ENCODE measurements at places on chromosomes 5 and 9.

- no peak for DNase-seq
These were observed 133.3 kb downstream of the GCNT1 start for GRCh38 chr9:76592091-76592973.

GRCh38 chr5:154015071-154015693 is 23.5 kb downstream of the FAM114A2 start:
- DNase-seq = no peak

GRCh38 chr5:126794157-126794828 is 17.4 kb downstream of the LMNB1 start:
- DNase-seq = no peak

DNA sequence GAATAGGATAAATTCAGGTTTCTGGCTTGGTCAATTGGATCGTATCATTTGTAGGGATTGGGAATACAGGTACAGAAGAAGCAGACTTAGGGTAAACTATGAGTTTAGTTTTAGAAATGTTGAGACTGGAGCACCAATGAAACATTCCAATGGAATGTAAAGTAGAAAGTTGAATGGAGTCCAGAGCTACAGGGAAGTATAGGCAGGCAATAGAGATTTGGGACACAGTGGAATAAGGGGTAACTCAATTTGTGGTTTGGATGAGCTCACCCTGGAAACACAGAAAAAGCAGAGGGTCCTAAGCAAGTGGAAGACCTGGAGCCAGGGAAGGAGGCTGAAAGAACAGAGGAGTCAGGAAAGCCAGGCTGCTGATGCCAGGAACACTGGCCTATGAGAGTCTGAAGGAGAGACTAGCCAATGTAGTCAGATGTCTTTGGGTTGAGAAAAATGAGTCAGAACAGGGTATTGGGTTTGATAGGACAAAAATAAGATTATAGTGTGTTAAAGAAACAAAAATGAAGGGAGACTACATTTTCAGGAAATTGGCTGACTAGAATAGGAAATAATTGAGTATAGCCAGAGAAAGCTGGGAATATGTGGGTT is 72.8 kb downstream of the STARD4 start:
- no peak for DNase-seq

- DNase-seq = no peak
These were observed 91.3 kb downstream of the DOCK2 start for GRCh38 chr5:169728418-169728817.

DNA sequence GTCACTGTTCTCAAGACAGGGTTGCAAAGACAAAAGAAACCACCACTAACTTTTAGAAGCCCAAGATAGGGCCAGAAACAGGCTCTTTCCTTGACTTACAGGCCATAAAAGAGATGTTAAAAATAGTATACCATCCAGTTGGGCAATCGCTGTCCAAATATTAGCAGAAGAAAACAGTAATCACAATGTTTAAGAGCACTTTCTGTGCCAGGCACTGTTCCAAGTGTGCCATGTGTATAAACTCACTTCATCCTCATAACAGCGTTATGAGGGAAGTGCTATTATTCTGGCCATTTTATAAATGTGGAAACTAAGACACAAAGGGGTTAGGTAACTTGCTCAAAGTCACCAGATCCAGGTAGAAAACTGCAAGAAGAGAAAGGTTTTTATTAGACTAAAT is 111.7 kb downstream of the KCNN2 start:
- no peak for DNase-seq

- no peak for DNase-seq
These were observed 521.3 kb downstream of the EFNA5 start for GRCh38 chr5:107149243-107150005.

DNA sequence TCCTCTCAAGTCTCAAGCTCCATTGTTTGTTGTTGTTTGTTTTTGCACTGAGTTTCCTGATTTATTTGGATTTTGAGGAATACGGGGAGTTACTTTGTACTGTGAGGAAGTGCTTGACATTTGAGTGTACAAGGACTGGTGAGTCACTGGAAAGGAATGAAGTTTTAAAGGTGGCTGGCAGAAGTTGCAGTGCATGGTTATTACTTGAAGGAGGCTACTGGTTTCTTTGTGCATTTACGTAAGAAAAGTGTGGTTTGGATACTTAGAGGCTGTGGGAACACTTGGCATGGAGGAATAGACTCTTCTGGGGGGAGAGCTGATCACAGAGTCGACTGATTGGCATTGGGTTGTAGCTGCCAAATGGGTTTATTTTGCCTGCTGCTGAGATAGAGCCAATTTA is 919.0 kb downstream of the TAF11L14 start:
- DNase-seq = no peak

DNA sequence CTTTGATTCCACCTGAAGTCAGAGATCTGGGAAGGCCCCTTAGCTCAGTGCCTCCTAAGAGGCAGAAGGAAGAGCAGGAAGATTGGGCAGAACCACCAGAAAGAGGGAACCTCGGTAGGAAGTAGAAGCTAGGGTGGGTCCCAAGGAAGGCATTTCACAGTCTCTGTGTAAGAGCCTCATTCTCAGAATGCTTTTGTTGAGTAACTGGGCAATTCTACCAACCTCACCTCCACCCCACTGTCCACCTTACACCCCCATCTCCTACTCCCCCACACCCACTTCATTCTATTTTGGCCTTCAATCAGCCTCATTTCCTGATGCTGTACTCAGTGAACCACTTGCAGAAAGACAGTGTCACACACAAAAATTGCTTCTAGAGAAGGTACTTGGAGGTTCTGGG is 3.5 kb downstream of the HBEGF start:
- DNase-seq = no peak

DNA sequence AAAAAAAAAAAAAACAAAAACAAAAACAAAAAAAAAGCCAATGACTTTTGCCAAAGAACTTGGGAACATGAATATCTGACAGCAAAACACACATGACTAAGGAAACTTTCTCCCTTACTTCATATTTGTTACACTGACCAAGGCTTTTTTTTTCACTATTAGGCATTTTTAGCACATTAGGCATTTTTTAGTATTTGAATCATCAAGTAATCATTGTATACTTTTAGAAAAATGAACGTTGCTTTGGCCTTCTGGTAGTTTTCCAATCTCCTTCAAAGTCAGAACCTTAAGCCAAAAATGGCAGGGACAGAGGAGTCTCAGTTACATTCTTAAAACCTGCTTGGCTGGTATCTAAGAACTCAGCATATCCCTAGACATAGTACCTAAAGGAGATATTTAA is 19.3 kb downstream of the NREP start:
- no peak for DNase-seq

DNA sequence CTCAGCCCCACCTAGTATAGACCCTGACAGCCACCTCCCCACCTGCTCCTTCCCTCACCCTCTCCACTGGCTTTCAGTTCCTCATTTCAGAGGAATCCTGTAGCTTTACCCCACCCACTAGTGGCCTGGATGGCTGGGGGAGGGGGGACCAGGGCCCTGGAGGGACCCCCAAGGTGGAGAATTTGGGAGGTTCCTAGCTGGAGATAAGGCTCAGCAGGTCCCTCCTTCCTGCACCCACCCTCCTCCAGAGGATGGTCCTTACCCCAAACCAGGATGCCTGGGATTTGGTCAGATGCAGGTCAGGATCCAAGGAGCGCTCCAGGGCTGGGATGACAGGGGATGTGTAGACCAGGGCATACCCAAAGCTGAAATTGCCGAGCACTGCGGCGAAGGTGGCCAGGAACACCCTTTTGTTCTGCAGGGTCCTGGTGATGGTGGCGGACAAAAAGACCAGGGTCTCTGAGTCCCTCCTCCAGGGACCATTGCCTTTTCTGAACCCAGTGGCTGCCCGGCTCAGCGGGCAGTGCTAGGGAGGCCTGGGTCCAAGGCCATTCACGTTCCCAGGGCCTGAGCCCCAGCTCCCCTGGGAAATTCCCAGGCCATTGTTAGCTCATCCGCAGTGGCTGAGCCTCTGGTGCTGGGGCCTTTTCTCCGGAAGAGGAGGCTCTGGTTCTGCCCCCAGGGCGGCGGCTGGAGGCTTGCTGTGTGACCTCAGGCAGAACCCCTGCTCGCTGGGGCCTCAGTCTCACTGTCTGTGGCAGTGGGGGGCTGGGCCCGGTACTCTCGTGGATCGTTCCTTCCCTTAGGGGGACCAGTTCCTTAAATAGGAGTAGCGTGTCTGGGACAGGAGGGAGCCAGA is 678 bp downstream of the SLC2A6 start:
- peak; percentile 46 for DNase-seq

- DNase-seq = no peak
These were observed 282.9 kb downstream of the SLF1 start for GRCh38 chr5:94901191-94901979.

DNA sequence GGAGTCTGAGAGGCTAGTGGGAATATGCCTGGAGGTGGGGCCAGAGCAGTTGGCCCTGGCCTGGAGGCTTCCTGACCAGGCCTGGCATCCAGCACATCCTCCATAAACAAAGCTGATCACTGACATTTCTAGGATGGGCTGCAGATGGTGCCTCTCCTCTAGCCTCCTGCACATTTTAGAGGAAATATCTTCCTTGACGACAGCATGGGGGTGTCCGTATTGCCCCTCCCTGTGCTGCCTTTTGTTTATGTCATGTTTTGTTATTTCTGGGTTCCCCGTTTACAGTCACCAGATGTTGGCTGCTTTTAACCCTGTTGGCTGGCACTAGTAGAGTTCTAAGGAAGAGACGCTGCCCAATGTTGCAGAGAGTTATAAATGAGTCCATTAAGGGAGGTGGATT is 148.5 kb downstream of the PHF2 start:
- DNase-seq = no peak

- DNase-seq = no peak
These were observed 16.1 kb upstream of the TTLL11 start for GRCh38 chr9:122109035-122109813.

- peak; percentile 75 for DNase-seq
These were observed 592.7 kb upstream of the BRINP1 start for GRCh38 chr9:119961774-119962424.

GRCh38 chr5:72248410-72248981 is 71.5 kb downstream of the MRPS27 start:
- no peak for DNase-seq

DNA sequence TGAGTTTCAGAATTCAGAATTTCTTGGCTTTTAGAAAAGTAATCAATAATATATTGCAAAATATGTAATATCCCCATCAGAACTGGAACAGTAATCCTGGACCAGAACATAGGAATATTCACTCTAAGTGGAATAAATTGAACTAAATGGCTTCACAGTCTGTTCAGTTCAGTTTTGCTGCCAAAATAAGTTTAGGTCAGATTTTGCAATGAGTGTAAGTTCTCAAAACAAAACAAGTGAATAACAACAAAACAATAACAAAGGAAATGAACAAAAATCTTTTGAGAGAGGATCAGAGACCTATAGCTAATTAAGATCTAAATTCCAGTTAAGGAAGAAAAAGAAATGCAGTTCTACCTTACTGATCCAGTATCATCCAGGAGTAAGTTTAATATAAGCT is 9.3 kb downstream of the PTGER4 start:
- no peak for DNase-seq

DNA sequence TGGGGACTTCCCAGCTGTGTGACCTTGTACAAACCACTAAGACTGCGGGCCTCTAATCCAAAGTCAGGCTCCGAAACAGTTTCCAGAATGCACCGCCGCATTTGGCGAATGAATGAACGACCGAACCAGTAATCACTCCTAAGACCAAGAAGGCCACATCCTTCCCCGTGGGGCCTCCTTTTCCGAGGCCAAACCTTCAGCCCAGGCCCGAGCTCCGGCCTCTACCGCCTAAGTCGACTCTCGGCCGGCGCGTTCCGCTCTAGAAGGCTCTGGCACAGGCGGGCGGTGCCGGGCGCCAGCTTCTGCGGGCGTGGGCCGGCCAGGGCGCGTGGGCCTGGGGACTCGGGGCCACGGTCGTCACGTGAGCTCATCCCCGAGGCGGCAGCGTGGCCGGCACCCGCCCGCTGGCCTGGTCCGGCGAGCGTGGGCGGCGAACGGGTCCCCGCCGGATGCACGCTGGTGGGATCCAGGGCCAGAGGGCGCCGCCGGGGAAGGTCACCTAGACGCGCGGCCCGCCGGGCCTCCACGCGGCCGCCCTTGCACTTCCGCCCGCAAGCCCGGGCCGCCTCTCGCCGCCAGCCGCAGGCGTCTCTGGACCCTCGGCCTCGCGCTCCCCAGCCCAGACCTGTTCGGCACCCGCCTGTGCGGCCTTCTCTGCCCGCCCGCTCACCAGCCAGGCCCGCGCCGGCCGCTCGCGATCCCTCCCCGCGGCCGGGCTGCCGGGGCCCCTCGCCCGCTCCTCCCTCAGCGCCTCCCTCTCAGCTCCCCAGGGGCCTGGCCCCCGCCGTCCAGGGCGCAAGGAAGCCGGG is 754 bp downstream of the VDAC1 start:
- DNase-seq = peak; percentile 83

DNA sequence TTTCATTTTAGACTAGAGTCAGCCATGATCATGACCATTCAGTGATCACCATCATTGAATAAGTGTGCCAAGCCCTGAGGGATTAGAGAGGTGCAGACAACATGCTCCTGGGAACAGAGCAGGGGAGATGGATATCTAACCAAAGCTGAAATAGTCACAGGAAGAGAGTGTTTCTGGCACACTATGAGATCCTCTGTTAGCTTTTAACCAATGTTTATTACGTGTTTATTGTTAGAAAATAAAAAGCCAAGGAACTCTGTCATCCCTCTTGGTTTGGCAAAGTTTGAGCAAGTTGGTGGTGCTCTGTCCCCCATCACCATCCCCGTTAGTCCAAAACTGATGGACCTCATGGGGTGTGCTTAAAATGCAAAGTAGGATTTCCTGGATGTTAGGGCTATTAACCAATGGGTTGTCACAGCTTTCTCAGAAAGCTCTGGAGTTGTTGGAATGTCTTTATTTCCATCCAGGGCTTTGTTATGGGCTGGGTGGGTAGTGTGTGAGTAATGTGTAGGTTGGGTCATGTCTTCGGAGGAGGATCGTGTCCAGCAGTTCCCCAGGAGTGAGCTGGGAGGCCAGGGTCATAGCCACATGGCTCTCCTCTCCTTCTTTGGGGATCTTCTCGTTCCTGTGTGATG is 34.9 kb downstream of the SLC28A3 start:
- no peak for DNase-seq

DNA sequence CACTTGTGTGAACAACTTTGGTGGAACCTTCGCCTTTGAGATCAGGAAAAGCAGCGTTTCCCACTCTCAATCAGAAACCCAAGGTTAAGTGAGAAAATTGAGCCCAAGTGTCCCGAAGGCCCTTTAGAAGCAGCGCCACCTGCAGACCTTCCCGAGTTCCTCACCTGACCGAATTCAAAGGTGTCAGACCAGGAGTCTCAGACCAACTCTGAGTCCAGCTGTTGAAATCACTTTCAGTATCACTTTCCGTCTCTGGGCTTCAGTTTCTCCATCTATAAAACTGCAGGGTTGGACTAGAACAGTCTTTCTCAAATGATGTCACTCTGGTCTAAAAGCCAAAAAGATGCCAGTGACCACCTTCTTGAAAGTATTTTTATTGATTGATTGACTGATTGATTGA is 31.7 kb upstream of the GRHPR start:
- peak; percentile 9 for DNase-seq
